GDM1 (cell line): ENCODE measurements at places on chromosomes 4 and X.

- DNase-seq: no peak
These were observed 183.0 kb upstream of the NOCT start for GRCh38 chr4:138832563-138832962.

- no peak for DNase-seq
These were observed 187.7 kb downstream of the DCTD start for GRCh38 chr4:182729516-182729915.

DNA sequence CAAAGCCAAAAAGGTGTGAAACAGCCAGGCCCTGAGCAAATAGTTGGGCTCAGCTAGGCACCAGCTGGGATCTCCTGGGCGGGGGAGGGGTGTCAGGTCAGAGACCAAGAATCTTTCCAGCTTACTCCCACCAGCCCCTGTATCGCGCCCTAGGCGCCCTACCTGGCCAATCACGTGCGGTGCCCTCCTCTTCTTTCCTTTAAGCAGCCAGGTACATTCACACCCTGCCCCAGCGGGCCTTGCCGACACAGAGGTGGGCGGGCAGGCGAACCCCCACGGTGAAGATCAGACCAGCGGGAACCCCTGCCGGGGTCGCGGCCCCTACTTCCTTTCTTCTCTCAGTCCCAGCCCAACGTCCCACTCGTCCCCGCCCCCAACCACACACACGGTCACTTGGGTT is 9.1 kb downstream of the ARHGAP36 start:
- no peak for DNase-seq

- DNase-seq: no peak
These were observed 102.3 kb downstream of the PSAPL1 start for GRCh38 chr4:7332216-7333023.

DNA sequence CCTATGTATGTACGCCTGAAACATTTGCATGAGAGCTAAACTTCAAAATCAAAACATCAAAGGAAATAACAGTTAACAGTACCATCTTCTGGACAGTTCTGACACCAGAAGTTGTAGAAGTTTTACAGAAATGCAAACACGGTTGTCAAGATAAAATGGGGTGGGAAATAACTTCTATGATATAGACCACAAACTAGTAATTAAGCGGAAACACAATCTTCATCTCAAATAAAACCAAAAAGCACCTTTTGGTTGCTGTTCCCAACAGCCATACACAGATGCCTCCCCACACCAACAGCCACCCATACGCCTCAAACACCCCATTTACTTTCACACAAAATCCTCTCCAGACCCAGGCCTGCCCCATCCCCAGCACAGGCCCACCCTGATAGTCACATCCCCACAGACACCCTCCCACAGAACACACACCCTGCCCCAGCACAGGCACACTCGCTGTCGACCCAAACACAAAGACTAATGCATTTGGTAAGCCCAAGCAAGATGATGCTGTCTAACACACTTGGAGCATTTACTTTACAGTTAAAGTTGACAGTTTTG is 64.3 kb downstream of the TAPT1 start:
- DNase-seq: no peak

DNA sequence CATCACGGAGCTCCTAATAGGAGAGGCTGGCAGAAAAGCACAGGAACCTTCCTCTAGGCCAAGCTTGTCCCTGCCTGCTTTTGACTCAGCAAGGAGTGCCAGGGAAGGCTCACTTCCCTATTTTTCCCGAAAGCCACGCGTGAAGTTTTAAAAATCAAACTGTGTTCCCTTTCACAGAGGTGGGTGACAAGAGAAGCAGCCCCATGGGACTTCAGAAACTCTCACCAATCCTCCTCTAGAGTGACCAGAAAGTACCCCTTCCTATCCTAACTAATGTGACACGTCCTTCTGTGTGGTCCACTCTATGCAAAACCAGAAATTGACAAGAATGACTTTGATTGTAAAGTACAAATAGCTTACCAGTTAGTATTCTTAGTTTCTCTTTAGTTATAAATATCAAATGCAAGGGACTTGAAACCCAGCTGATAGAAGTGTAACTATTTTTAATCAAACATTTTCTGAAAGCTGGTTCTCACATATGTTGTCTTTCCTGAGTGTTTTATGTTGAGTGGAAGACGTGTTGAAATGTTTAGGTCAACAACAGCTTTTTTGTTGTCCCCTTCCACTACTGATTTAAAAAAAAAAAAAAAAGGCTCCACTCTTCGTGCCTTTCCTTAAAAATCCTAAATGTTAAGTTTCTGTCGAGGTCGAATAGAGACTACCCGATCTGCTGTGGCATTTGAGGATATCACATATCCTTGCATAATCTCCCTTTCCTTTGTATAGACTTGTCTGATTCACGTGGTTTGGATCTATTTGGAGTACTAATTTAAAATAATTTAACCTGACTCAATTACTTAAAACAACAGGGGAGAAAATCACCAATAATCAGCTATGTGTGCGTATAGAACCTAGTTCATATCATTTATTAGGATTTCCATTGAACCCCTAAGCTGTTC is 42.1 kb downstream of the NFKB1 start:
- DNase-seq: no peak

GRCh38 chr4:55553441-55554201 is 6.9 kb upstream of the CLOCK start:
- DNase-seq: peak; percentile 15

GRCh38 chrX:126985981-126986380 is 166.5 kb downstream of the PRR32 start:
- no peak for DNase-seq

DNA sequence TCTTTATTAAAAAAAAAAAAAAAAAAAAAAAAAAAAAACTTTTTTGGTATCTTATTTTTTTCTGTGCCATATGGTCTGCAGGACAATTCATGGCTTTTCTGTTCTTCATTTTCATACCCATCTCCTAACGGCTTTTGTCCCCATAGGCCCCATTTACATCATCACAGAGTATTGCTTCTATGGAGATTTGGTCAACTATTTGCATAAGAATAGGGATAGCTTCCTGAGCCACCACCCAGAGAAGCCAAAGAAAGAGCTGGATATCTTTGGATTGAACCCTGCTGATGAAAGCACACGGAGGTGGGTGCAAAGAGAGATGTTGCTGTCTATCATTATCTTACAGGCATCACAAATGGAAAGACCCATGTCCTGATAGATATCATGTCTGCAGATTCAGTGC is 49.1 kb downstream of the PDGFRA start:
- DNase-seq: no peak

- DNase-seq: no peak
These were observed 1956.2 kb upstream of the AGA start for GRCh38 chr4:179398414-179398813.

GRCh38 chrX:153870791-153871360 is 15.1 kb downstream of the L1CAM start:
- no peak for DNase-seq

DNA sequence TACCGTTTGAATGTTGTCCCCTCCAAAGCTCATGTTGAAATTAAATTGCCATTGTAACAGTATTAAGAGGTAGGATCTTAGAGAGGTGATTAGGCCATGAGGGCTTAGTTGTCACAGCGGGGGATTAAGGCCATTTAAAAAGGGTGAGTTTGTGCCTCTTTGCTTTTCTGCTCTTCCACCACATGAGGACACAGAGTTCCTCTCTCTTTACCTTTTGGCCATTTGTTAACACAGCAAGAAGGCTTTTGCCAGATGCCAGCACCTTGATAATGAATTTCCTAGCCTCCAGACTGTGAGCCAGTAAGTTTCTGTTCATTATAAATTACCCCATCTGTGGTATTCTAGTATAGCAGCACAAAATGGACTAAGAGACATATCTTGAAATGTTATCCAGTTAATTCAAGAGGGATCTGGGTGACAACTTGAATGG is 7.8 kb upstream of the HERC3 start:
- DNase-seq: no peak

DNA sequence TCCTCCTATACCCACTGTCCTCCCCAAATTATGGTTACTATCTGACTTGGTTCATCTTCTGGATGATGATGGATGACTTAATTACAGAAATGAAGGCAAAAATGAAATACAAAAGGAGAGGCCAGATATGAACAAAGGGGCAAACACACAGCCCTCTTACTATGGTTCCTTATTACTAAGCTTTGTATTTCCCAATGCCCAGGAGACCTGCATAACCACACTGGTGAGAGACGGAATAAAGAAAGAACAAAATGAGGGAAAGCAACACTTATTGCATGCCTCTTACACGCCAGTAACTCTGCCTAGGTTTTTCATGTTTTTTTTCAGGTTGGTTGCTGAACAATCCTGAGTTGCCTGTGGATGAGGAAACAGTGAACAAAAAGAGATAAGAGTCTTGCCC is 120.5 kb downstream of the SLC10A7 start:
- no peak for DNase-seq

DNA sequence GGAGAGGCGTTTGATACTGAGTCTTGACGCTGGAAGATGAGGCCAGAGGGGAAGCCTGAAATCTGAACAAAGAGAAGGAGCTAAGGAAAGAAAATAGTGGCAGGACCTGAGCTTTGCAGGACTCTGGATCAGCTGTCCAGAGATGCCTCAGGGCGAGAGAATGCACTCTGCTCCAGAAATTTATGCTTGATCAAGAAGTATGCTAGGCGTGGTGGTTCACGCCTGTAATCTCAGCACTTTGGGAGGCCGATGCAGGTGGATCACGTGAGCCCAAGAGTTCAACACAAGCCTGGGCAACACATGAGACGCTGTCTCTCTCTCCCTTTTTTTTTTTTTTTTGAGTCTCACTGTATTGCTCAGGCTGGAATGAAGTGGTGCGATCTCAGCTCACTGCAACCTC is 1.9 kb downstream of the TRIM75 start:
- no peak for DNase-seq

- DNase-seq: no peak
These were observed 87.2 kb downstream of the PRDM5 start for GRCh38 chr4:120835342-120835741.

- DNase-seq: no peak
These were observed 94.6 kb downstream of the AKAP4 start for GRCh38 chrX:50106051-50106675.

- DNase-seq: no peak
These were observed 37.3 kb upstream of the ARAF start for GRCh38 chrX:47523713-47524166.

DNA sequence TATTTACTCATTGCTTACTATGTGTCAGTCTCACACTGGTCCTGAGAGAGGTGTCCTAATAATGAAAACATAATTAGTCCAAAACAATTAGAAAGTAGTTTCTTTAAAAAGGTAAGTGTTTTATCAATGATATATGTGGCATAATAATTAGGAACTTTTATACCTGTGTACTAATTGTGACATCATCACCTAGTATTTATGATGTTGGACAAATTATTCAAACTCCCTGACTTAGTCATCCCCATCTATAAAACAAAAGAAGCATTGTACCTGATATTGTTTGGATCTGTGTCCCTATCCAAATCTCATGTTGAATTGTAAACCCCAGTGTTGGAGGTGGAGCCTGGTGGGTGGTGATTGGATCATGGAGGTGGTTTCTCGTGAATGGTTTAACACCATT is 15.8 kb upstream of the ARHGEF38 start:
- DNase-seq: no peak

GRCh38 chr4:422587-422986 is 76.4 kb downstream of the ZNF721 start:
- DNase-seq: no peak

DNA sequence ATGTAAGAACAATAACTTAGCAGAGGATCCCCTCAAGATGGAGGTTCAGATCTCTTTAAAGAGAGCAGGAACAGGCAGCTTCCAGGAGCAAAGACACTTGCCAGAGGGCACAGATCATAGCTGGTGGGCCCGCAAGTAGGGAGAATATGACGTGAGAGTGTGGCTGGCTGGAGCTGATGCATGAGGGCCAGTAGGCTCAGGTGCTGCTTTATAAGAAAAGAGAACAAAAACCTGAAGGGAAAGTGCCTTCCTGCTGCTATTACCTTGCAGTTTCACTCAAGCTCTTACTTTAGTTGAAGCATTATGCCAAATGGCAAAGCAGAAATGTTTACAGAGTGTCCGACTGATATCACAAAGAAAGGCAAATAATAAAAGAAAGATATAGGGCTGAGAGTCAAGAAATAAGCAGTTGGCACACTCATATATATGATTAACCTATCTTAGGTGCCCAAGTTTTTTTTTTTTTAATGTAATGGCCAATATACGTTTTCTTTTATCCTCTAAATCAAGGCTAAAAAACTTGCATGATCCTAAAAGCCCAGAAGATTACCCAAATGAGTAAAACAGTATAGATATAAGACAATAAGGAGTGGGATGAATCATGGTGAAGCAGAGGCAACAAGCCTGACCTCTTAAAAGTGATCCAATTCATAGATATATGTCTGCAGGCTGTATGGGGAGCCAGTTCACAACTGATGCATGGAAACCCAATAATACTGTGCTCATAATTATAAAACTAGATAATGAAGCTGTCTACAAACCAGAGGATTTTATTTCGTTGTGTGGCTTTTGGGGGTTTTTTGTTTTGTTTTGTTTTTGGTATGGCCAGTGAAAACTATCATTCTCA is 12.6 kb downstream of the NR0B1 start:
- DNase-seq: no peak

DNA sequence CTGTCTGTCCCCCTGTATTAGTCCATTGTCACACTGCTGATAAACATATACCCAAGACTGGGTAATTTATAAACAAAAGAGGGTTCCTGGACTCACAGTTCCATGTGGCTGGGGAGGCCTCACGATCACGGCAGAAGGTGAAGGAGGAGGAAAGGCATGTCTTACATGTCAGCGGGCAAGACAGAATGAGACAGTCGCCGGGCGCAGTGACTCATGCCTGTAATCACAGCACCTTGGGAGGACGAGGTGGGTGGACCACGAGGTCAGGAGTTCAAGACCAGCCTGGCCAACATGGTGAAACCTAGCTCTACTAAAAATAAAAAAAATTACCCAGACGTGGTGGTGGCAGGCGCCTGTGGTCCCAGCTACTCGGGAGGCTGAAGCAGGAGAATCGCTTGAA is 24.7 kb downstream of the IL3RA start:
- no peak for DNase-seq

DNA sequence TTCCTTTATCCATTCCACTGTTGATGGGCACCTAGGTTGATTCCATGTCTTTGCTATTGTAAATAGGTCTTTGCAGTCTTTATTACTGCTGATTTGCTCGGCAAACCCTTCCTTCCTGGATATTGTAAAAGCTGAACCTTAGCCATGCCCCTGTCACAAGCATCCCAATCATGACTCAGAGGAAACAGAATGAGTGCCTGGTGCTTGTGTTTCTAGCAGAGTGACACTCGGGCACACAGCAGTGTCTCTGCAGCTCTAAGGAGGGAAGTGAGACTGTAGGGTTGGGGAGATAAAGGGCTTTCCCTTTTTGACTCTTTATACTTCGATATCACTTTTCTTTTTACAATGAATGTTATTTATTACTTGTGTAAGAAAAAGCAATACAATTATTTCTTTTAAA is 83.3 kb downstream of the AKAP4 start:
- peak; percentile 65 for DNase-seq

DNA sequence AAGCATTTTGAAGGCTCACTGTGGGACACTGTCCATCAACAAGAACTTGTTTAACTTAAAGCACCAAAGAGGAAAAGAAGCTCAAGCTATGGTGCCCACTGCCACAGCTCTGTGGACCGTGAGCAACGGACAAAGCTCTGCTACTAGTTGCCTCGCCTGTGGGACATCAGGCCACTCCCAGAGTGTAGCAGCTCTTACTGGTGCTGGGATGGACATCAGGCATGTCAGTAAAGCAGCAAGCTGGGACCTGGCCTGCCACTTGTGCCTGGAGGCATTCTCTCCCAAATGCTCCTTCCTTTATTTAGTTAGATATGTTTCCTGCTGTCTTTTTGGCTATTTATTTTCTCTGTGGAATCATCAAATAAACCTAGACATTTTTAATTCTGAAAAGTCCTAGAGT is 46.7 kb downstream of the TMEM154 start:
- no peak for DNase-seq
